ENCODE measurements at places on chromosomes 5 and 9.
A peak's percentile ranks its signal among the peaks of the same experiment; 100 is the strongest.

GRCh38 chr9:113885183-113886025, 9.3 kb downstream of the ZNF618 start:
- no peak for DNase-seq

GRCh38 chr5:123787635-123788034, 275.7 kb downstream of the CSNK1G3 start:
- no peak for DNase-seq

GRCh38 chr5:10595672-10596309, 31.9 kb downstream of the ANKRD33B start:
- no peak for DNase-seq

- DNase-seq: no peak
Observed at GRCh38 chr9:15936306-15936921, 383.6 kb downstream of the CCDC171 start.

DNA sequence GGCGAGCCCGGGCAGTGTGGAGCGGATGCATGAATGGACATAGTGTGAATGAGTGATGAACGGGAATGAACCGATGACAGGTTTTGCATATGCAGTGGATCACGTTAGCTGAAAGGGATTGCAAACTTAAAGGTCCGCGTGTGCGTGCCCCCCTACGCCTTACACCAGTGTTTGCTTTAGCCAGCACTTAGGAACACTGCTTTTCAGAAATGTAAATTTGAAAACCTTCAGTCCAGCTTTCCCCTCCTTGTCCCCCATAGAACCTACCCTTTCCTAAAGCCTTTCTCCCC, 692 bp downstream of the PSAT1 start:
- DNase-seq: no peak

GRCh38 chr9:16171911-16172310, 619.1 kb downstream of the CCDC171 start:
- DNase-seq: no peak

- DNase-seq: no peak
Observed at GRCh38 chr5:40981420-40981819, 72.1 kb downstream of the C7 start.

- DNase-seq: no peak
Observed at GRCh38 chr5:37720550-37720952, 119.3 kb downstream of the GDNF start.

DNA sequence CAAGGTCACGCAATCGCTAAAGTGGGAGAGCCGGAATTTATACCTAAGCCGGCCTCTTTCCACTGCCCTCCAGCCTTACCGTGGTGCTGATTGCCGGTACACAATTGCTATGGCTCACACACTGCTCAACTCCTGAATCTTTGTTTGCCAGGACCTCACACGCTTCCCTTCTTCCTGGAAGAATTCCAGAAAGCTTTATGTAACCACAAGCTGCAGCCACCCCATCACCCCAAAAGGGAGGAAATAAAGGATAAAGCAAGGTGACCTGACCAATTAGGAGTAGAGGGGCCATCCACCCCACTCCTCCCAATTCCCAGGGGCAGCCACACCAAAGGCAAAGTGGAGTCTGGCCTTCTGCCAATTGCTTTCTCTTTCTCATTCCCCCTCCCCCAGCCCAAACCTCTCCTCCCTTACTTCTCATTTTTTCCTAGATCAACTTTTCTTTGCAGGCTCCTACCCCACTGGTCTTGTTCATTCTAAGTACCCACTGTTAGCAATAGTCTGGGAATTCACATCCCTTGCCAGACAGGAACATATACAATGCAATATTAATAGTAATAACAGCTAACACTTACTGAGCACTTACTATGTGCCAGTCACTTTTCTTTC, 18.0 kb upstream of the CDC23 start:
- DNase-seq: no peak

- DNase-seq: peak; percentile 39
Observed at GRCh38 chr9:76605321-76605900, 146.4 kb downstream of the GCNT1 start.

GRCh38 chr9:76704593-76705204, 59.5 kb upstream of the PCA3 start:
- DNase-seq: peak; percentile 65

DNA sequence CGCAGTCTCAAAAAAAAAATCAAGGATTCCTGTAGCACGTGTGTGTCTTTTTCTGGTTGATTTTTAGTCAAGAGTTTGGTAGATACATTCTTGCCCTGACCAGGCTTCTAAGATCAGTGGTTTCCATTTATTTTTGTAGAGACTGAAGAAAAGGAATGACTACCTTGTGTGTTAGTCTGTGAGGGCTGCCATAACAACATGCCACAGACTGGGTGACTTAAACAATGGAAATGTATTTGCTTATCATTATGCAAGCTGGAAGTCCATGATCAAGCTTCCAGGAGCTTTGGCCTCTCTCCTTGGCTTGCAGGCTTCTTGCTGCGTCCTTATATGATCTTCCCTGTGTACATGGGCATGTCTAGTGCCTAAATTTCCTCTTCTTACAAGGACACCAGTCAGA, 127.0 kb downstream of the CCDC192 start:
- no peak for DNase-seq

DNA sequence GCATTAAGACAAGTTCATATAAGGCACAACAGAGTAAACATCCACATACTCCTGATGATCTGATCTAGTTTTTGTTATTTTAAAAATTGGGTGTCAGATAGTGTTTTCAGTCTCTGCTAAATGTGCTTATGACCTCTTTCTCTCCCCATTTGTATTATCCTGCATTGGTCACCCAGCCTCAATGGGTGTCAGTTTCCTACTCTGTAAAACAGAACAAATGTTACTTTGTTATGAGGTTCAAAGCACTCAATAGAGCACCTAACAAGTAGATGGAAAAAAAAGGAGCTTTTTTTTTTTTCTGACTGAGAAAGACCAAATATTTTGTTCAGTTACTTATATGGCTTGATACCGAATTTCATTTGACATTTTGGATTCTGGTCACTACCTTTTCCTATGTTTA, 33.6 kb upstream of the RASGRF2 start:
- DNase-seq: no peak

- no peak for DNase-seq
Observed at GRCh38 chr9:87197349-87198130, 250.2 kb upstream of the GAS1 start.

GRCh38 chr9:27799326-27799725, 226.0 kb upstream of the C9orf72 start:
- no peak for DNase-seq

DNA sequence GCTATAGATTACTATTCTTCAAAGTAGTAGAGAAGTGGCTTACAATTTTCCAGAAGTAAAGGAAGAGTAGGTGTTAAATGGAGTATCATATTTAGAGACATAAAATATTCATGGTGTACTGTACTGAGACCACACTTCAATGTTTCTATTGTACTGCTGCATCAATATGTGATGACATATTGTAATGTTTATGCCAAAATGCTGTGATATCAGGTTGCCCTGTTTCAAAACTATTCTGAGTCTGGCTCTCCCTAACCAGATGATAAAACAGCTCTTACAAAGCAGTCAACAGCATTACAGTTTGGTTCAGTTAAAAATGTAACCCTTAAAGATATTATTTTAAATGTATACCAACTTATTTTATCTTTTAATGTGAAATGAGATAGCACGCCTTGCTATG, 30.8 kb upstream of the ACOT12 start:
- no peak for DNase-seq

GRCh38 chr5:83513491-83513890, 41.9 kb downstream of the VCAN start:
- no peak for DNase-seq

DNA sequence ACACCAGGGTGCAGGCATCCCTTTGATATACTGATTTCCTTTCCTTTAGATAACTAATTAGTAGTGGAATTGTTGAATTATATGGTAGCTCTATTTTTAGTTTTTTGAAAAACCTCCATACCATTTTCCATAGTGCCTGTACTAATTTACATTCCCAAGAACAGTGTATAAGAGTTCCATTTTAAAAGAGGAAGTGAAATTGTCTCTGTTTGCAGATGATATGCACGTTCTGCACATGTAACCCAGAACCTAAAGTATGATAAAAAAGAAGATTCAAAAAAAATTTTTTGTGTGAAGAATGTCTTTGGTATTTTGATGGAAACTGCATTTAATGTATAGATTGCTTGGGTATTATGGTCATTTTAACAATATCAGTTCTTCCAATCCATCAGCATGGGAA, 424.0 kb upstream of the CCNH start:
- no peak for DNase-seq

DNA sequence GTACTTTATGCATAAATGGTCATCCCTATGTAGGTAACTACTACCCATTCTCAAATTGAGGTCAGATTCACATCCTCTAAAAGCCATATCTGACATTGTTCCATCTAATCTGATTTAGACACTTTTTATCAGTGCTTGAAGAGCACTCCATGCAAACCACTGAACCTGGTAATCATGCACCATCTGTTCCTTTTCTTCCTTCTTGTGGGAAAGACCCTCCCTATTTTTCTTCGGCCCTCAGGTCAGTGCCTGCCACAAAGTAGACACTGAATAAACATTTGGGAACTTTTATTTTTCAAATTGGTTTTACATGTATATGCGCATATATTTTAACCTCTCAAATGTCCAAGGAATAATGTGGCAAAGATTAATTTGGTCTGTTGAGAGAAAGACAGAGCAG, 26.0 kb upstream of the PDE4D start:
- no peak for DNase-seq

DNA sequence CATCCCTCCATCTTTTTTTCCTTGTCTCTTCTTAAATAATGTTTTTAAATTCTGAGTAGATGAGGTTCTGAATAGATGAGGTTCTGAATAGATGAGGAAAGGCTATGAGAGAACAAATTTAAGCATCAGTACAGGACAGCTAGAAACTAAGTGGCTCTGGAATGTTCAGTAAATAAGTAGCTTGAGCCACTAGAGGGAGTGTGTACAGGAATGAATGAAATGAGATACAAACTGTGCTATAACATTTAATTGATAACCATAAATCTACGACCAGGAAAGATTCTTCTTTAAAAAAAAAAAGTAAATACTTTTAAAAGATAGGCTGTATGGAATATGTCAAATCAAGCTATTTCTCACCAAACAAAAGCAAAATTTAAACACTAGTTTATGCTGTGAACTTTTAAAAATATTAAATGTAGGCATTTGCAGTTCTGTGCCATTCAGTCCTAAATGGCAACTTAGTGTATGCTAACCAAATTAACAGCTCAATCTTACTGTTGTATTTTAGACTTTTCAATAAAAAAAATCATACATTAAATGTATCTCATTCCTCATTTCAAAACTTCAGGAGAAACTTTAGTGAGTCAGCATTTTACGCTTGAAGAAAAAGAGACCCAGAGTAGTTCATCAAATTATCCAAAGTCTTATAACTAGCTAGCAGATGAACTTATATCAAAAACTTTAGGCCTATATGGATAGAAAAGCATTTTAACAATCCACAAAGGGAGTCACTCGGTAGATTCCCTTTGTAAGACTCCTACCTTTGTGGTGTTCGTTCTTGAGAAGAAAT, 70.4 kb upstream of the SNX2 start:
- DNase-seq: peak; percentile 5

GRCh38 chr9:121950866-121951265, 142.2 kb downstream of the TTLL11 start:
- DNase-seq: no peak

DNA sequence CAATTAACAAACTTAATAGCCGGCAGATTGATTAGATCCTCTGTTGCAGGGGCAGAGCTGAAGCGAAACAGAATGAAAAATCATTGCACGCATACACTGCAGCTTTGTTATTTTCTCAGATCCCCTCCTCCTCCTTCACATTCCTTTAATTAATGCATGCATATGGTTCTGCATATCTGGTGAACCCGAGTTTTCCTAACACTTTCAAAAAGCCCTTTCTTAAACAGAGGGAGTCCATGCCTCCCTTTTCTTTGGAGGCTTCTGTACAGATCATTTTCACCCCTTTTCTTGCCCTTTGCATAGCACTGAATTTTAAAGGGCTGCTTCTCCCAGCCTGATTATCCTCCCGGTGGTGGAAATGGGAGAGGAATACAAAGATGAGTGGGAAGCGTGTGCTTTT, 136.6 kb upstream of the TBCA start:
- DNase-seq: no peak

DNA sequence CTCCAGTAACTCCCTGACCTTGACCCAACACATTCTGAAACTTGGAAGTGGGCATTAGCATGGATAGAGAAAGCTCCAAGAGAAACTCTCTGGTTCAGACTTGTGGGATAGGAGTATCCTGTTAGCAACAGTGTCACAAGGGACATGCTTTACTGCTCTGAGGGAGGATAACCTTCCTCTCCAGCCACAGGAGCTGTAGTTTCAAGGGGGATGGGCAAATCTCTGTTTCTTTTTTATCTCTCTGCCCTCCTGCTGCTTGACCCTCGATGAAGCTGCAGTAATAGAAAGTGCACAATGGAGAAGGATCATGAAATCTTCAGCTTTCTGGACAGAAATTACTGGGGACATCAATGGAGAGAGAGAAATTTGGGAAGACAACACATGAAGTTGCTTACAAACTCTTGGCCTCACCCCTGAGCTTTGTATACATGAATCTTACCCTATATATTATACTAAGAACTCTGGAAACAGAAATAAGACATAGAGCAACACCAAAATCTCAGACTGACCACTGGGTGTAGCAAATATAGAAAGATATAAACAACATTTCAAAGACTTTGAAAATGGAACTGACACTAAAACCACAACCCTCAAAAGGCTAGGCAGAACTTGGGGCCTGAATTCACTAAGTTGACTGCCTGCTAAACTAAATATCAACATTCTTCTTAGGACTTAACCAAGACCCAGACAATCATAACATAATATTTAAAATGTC, 471.0 kb upstream of the MEF2C start:
- no peak for DNase-seq
